ENCODE measurements at places on chromosomes 11 and 22.

- DNase-seq: no peak
Measured at GRCh38 chr22:27880778-27881394, 38.2 kb downstream of the PITPNB start.

GRCh38 chr11:17313349-17314231 is 37.1 kb downstream of the NUCB2 start:
- DNase-seq: no peak

GRCh38 chr11:57903441-57904123 is 120.1 kb upstream of the OR9Q1 start:
- DNase-seq: no peak

DNA sequence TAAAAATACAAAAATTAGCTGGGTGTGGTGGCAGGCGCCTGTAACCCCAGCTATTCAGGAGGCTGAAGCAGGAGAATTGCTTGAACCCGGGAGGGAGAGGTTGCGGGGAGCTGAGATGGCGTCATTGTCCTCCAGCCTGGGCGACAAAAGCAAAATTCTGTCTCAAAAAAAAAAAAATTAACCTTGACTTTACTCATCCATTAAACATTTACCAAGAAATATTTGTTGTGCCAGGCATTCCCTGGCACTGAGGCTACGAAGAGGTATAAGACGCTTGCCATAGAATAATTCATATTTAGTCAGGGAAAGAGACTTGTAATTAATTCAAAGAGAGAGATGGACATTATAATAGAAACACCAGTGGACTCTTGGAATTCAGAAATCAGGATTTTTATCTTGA is 13.2 kb upstream of the PAFAH1B2 start:
- DNase-seq: no peak

DNA sequence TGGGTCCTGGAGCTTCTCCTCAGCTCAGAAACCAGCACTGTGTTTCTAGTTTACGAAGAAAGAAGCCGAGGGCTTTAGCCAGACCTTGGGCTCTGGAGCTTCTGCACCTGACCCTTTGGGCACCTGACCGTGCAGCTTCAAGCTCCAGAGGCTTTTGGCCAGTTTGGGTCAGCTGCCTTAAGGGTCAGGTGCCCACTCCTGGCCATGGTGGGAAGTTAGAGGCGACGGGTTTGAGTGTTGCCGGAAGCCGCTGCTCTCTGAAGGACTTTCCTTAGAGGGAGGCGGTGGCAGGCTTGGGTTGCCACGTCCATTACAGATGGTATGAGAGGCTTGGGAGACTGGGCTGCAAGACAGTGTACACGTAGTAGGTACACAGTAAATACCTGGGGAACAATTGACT is 52.3 kb downstream of the PISD start:
- no peak for DNase-seq

Data from activated naive CD4-positive, alpha-beta T cell (primary cell).